ENCODE measurements at places on chromosomes 7 and 10. TPM values are rescaled to one million over a fixed set of nuclear protein-coding genes. Genes with fewer than 3 reads are reported as not detected.

DNA sequence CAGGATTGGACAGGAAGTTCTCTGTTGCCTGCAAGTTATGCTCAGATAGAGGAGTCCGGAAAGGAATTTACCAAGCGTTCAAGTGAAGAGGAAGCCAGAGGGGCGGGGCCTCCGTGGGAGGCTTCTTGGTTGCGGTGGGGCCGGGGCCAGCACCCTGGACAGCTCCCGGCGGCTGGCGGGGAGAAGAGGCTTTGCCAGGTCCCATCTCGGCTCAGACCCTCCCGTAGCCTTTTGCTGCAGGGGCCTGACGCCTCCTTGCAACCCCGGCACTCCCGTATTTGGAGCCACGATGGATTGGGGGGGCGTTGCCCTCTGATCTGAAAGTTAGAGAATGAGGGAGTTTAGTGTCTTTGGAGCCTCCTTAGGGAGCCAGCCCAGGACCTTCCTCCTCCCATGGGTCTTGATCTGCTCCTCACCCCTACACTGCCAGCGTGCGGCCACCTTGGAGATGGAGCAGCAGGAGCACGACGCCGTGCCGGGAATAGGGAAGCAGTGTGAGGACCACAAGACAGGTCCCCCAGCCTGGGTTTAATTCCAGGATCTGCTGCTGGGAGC, 3.1 kb upstream of the SLC18A3 start:
- DNase-seq = no peak

GRCh38 chr7:131655447-131655846, 99.0 kb upstream of the PODXL start:
- DNase-seq = no peak

DNA sequence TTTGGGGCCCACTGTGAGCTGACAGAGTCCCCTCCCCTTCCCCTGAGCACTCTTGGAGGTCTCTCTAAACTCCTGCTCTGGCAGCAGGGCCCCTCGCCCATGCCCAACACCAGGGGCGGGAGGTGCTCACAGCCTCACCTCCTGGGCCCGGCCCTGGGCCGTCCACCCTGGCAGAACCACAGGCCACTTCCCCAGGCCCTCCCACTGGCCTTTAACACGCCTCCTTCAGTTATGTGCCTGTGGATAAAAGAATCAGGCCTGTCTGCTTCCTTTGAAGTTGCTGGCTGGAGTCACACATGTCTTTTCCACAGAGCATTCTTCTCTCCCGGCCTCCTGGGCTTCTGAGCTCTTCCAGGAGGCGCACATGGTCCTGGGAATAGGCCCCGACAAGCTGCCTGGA, 10.2 kb downstream of the MYL10 start:
- no peak for DNase-seq

GRCh38 chr7:150801242-150801945, 825 bp downstream of the TMEM176A start:
- no peak for DNase-seq

DNA sequence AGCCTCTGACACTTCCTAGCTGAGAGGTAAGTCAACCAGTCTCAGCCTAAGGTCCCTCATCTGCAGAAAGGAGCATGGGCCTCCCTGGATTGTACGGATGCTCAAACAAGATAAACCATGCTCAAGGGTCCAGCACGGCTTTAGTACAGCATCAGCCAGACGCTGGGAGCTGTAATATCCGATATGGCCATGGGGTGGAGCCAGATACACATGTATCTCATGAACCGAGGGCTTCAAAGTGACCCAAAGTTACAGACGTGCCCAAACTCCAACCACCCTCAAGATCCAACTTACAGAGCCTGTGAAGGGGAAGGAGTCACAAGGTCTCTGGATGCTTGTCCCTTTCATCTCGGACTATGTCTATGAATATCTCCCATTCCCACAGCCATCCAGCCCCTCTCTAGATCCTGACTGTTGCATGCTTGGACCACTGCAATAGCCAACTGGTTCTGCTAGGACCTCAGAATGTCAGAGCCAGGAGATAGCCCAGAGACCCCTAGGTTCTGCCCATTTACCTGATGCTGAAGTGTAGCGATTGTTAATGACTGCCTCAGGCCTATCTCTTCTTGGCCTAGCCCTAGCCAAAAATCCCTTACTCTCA, 142.4 kb downstream of the SH3PXD2A start:
- peak; percentile 62 for DNase-seq

DNA sequence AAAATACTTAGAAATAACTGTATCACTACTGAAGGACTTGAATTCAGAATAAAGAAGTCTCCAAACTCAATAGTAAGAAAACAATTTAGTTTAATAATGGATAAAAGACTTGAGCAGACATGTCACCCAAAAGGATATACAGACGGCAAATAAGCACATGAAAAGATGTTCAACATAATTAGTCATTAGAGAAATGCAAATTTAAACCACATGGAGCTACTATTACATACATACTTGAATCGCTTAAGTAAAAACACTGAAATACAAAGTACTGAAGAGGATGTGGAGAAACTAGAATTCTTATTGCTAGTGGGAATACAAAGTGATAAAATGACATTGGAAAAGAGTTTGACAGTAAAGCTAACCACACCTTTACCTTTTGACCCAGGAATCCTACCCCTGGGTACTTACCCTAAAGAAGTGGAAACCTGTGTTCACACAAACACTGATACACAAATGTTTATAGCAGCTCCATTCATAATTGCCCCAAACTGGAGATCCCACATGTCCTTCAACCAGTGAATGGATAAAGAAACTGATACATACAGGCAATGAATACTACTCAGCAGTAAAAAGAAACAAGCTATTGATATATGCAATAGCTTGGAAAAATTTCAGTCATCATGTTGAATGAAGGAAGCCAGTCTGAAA, 54.3 kb upstream of the NFKB2 start:
- no peak for DNase-seq

- no peak for DNase-seq
Measured at GRCh38 chr10:94677691-94678090, 5.8 kb upstream of the CYP2C18 start.

DNA sequence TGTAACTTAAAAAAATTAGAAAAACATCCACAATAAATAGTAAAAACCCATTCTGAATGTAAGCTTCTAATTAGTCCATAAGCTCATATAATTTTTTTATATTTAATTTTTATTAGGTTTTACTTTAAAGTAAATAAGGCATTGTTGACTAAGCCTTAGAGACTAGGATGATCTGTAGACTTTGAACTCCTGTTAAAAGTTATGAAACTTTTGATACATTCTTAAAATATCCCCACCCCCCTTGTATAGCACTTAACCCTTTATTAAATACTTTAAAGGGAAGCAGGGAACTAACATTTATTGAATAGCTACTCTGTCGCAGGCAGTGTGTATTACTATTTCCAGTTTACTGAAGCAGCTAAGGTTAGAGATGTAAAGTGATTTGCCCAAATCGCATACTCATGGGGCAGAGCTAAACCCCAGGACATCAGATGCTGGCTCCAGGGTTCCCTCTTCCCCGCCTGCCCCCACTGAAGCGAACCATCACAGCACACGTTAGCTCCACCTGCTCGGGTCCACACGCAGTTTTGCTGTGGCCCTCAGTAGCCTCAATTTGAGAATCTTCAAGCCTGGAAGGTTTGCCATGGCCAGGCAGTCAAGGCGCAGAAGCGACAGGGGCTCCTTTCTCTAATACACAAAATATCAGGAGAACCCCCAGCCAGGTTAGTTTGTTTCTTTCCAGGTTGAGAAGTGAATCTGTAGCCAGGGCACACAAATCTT, 762 bp downstream of the PON1 start:
- DNase-seq = no peak

Gene PTN
- 4.7 TPM for total RNA-seq

Gene CTAGE8
- not detected for total RNA-seq

Gene KCNMA1
- 188 TPM for total RNA-seq

Gene STK32C
- total RNA-seq = 4.2 TPM

Gene NUDT13
- total RNA-seq = 0.68 TPM

Gene MCU
- 24.6 TPM for total RNA-seq

Gene RBM20
- total RNA-seq = 7.8 TPM

Gene LEP
- total RNA-seq = not detected

Gene PRKRIP1
- 80.4 TPM for total RNA-seq

Gene DENND2A
- 5.1 TPM for total RNA-seq

Gene FBXL13
- total RNA-seq = 0.95 TPM

Gene SCART1
- total RNA-seq = 10.6 TPM

Gene ERVW-1
- not detected for total RNA-seq

All from thoracic aorta (tissue), 2 donors.